ENCODE measurements at places on chromosomes 5 and 9.

DNA sequence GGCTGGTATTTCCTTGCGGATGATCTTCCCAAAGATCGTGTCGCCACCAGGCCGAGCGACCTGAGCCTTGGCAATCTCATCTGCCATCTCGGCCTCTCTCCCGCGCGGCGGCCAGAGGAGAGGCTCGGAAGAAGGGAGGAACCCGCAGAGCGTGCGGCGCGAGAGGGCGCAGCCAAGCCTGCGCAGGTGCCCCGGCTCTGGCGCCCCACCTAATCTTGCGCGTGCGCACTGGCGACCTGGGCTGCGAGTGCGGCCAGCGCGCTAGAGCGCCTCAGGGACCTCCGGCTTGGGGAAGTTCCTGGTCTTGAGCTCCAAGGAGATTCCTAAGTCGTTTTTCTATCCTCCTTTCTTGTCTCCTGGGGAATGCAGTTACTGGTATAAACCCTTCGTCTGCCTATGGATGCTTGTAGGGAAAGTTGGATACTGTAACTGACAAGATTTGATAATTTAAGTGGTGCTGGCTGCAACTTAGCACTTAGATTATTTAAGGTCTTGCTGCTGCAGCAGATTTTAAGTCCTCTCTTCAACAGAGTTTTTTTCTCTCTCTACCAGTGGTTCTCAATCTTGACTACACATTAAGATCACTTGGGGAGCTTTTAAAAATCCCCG lies at the start of gene HINT1:
TSS of gene HINT1 (minus strand) at position 138 of the 609 bp plus-strand sequence. CDS start at position 87, 51 bp downstream.
- DNase-seq: peak; percentile 91

GRCh38 chr5:127615916-127616315 lies 33.0 kb upstream of the CTXN3 start:
- DNase-seq: no peak

GRCh38 chr9:91680998-91681397 lies 257.4 kb upstream of the NFIL3 start:
- no peak for DNase-seq

DNA sequence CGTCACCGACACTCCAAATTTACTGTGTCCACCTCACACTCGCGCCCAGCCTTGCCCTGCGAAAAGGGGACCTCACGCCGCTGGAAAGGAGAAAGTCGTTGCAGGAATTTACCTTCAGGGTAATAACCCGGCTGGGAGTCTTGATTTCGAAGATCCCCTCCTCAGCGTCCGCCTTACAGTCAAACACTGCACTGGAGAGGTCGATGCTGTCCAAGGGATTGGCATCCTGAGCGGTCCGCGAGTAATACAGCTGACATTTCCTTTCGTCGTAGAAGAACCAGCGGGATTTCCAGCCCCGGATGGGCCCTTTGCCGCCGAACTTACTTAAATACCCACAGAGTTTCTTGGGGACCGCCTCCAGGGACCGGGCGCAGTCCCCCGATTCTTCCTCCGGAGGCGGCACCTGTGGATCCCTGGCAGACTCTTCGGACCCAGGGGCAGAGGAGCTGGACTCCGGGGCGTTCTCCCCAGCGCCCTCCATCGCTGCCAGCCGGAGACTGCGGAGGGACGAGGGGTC lies 330 bp downstream of the TBC1D2 start:
- no peak for DNase-seq

- DNase-seq: peak; percentile 69
These were observed 64.0 kb downstream of the DOCK8 start for GRCh38 chr9:278651-279050.

DNA sequence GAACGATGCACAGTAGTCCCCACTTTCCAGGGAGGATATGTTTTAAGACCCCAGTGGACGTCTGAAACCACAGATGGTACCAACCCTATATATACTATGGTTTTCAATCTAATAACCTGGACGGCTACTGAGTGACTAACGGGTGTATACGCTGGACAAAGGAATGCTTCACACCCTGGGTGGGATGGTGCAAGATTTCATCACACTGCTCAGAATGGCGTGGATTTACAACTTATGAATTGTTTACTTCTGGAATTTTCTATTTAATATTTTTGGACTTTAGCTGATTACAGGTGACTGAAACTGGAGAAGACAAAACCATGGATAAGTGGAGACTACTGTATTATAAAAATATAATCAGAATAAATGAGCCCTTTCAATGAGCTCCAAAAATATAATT lies 147.6 kb upstream of the TRIM32 start:
- DNase-seq: no peak

GRCh38 chr5:172429201-172429940 lies 25.0 kb downstream of the SH3PXD2B start:
- no peak for DNase-seq

GRCh38 chr9:136544548-136544963 lies 1.3 kb downstream of the NOTCH1 start:
- peak; percentile 69 for DNase-seq

GRCh38 chr9:113600871-113601614 lies 137.5 kb downstream of the RGS3 start:
- no peak for DNase-seq

DNA sequence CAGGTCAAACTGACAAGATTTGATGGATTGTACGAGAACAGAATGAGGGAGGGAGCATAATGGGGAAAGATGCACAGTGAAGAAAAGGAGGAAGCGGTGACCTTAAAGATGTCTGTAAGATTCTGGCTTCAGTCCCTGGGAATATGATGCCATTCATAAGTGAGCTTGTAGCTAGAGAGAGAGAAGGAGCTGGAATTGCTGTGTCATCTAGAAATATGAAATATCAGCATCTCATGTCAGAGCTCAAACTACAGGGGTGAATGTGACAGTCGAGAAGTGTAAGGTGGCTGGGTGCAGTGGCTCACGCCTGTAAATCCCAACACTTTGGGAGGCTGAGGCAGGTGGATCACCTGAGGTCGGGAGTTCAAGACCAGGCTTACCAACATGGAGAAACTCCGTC lies 24.0 kb upstream of the WHRN start:
- no peak for DNase-seq

- no peak for DNase-seq
These were observed 13.4 kb upstream of the EXOC3 start for GRCh38 chr5:429453-430188.

DNA sequence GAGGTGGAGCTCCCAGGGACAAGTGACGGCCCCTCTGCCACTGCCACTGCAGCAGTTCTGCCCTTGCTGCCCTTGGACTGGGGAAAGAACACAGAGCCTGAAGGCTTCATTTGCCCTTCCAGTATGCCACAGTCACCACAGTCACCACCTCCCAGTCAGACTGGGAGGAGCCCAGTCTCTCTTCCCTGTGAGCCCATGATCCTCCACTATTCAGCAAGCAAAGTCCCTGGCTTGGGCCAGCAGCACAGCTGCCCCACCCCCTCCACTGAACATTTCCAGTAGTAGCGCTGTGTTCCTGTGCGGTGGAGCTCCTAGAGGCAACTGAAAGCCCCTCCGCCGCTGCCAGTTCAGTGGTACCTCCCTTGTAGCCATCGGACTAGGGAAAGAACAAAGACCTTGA lies 329.4 kb downstream of the MAN2A1 start:
- DNase-seq: no peak

DNA sequence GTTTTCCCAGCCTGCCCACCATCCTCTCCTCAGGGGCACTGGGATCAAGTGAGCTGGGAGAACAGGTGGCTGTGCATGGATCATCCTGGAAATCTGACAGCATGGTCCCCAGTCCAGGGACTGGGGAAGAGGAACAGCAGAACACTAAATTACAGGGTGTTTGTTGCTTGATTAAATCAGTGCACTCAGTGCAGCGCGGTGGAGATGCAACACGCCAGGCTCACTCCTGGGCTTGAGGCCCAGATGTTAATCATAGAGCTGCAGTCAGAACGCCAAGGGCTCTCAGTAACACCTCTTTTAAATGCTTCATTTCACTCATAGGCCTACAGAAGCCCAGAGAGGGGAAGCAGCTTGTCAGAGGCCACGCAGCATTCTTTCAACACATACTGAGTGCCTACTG lies 14.2 kb upstream of the LARP1 start:
- DNase-seq: no peak

GRCh38 chr5:100407053-100407452 lies 128.1 kb upstream of the FAM174A start:
- no peak for DNase-seq

- no peak for DNase-seq
These were observed 5.6 kb upstream of the ABLIM3 start for GRCh38 chr5:149135536-149136201.

GRCh38 chr5:10675177-10675700 lies 85.8 kb downstream of the DAP start:
- DNase-seq: no peak
